ENCODE measurements at places on chromosomes 2 and 18.

DNA sequence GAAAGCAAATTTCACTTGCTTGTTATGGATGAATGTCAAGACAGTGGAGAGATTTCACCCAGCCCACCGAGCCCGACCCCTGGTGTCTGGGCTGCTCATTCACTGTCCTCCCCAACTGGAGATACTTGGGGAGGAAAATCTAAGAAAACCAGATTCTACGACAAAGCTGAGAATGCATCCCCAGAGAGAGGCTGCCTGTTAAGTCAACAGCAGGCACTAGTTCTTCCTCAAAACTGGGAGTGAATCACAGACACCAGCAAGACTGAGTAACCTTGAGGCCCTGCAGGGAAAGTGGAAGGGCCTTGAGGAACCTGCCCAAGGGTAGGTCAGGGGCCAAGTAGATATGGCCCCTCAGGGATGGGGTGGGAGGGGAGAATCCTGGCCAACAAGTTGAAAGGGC, 34.2 kb upstream of the MLPH start:
- DNase-seq: no peak
- H3K4me3 ChIP-seq: no peak overlapping the region
- H3K27me3 ChIP-seq: no peaks in the 10 kb centered on the region
- H3K36me3 ChIP-seq: no peaks in the 10 kb centered on the region
- H3K4me1 ChIP-seq: peaks cover 11% of the 10 kb centered on the region

DNA sequence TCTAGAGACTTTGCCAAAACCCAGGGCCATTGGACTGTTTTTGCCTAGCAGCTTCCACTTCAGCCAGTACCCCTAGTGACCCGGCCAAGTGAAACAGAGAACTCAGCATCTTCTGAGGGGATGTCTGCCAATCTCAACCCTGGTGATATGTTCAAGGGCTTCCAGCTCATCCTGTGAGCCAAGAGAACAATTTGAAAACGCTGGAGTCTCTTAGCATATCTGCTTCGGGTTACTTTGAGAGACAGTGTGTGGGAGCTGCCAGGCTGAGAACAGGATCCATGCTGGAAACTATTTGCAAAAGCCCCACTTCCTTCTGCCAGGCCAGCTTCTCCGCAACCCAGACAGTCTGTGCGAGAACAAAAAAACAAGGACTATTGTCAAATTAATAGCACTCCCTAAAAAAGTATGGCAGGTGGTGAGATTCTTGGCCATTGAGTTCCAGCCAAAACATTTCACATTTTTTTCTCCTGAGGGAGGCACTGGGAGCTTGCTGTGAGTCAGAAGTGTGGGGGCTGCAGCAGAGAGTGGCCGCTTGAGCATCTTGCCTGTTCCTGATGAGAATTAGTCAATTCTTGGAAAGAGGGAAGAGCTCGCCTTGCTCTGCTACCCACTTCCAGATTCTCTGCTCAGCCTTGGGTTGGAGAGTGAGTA, 395.6 kb upstream of the TRIB2 start:
- no peaks in the 10 kb centered on the region for H3K36me3 ChIP-seq
- DNase-seq: no peak
- H3K27ac ChIP-seq: no peak overlapping the region
- H3K4me3 ChIP-seq: no peak overlapping the region
- no peaks in the 10 kb centered on the region for H3K4me1 ChIP-seq
- no peaks in the 10 kb centered on the region for H3K27me3 ChIP-seq

GRCh38 chr18:75162467-75162866, 46.5 kb downstream of the PTGR3 start:
- peaks cover 8% of the 10 kb centered on the region for H3K4me1 ChIP-seq
- no peak overlapping the region for H3K27ac ChIP-seq
- peaks cover 4% of the 10 kb centered on the region for H3K27me3 ChIP-seq
- H3K4me3 ChIP-seq: no peak overlapping the region
- no peak for DNase-seq
- no peaks in the 10 kb centered on the region for H3K36me3 ChIP-seq

GRCh38 chr2:120732506-120733237, 3.0 kb upstream of the GLI2 start:
- H3K36me3 ChIP-seq: no peaks in the 10 kb centered on the region
- DNase-seq: no peak
- H3K4me1 ChIP-seq: peaks cover 9% of the 10 kb centered on the region
- peaks cover 47% of the 10 kb centered on the region for H3K27me3 ChIP-seq

DNA sequence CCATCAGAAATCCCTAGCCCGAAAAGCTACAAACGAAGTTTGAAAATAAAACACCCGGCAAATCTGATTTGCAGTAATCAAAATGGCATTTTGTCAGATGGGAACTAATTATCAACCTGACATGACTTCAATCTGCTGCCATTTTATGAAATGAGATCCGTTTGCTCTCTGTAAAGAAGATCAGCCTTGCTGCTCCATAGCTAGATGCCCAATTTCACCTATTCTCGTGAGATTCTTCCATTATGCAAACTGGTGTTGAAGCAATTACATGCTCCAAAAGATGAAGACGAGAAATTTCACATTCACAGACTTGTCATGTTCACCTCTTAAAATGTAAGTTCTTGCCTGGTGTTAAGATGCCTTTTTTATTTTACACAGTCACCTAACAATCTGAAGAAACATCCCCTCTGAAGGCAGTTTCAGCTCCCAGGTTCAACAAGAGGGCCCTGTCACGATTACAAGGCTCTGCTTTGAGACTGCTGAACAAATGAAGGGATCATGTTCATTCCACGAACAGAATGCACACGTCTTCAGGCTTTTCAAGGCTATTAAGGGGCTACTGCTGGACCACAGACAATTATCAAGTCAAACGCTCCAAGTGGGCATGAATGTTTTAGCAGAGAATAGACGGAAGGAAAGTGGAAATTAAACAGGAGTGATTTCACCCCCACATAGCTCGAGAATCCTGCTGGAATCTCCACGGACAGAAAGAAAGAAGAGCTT, 172.6 kb upstream of the PID1 start:
- no peak overlapping the region for H3K27ac ChIP-seq
- H3K4me3 ChIP-seq: no peak overlapping the region
- DNase-seq: no peak
- peaks cover 7% of the 10 kb centered on the region for H3K27me3 ChIP-seq

- H3K4me3 ChIP-seq: no peak overlapping the region
- no peaks in the 10 kb centered on the region for H3K36me3 ChIP-seq
- H3K4me1 ChIP-seq: peaks cover 4% of the 10 kb centered on the region
- no peak for DNase-seq
These were observed 37.5 kb upstream of the DLX1 start for GRCh38 chr2:172047566-172048507.

DNA sequence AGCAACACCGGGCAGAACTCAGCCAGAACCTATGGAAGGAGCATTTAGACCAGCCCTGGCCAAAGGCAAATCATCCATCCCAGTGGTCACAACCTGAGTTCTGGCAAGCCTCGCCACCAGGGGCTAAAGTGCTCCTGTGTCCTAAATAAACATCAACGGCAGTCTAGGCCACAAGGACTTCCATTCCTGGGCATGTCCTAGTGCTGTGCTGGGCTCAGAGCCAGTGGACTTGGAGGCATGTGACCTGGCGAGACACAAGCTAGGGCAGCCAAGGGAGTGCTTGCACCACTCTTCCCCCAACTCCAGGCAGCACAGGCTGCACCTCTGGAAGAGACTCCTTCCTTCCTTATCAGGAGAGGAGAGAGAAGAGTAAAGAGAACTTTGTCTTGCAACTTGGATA, 69.0 kb downstream of the ST6GAL2 start:
- H3K4me1 ChIP-seq: no peaks in the 10 kb centered on the region
- H3K4me3 ChIP-seq: no peak overlapping the region
- H3K27ac ChIP-seq: no peak overlapping the region
- no peaks in the 10 kb centered on the region for H3K36me3 ChIP-seq
- no peaks in the 10 kb centered on the region for H3K27me3 ChIP-seq

DNA sequence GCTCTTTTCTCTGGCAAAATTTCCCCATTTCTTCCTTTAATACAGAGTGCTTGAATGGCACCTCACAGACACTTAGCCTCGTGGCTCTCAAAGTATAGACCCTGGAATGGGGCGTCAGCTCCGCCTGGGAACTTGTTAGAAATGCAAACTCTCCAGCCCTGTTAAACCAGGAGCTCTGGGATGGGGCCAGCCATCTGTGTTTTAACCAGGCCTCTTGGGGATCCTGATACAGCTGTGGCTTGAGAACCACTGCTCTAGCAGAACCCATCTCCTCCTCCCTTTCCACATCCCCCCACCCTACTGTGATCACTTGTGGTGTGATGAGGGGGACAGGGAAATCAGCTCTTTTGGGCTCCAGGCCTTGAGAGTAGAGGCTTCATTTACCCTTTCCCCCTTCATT, 15.9 kb downstream of the LTBP1 start:
- H3K27ac ChIP-seq: no peak overlapping the region
- peaks cover 4% of the 10 kb centered on the region for H3K27me3 ChIP-seq
- H3K4me1 ChIP-seq: no peaks in the 10 kb centered on the region
- DNase-seq: no peak
- no peaks in the 10 kb centered on the region for H3K36me3 ChIP-seq
- H3K4me3 ChIP-seq: no peak overlapping the region

DNA sequence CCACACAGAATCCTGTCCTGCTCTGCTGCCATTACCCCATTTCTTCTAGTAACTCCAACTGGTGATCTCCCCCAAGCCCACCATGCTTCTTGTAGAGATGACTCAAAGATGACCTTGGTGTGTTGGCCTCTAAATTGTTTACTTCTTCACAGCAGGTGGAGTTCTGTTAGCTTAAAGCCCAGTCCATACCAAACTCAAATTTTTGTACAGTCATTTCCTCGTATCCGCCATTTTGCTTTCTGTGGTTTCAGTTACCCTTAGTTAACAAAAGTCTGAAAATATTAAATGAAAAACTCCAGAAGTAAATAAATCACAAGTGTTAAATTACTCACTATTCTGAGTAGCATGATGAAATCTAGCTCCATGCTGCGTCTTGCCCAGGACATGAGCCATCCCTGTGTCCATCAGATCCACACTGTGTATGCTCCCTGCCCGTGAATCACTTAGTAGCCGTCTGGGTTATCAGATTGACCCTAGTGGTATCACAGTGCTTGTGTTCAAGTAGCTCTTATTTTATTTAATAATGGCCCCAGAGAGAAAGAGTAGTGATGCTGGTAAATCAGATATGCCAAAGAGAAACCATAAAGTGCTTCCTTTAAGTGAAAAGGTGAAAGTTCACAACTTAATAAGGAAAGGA, 133.3 kb upstream of the NOL4 start:
- no peaks in the 10 kb centered on the region for H3K27me3 ChIP-seq
- H3K36me3 ChIP-seq: no peaks in the 10 kb centered on the region
- no peak overlapping the region for H3K4me3 ChIP-seq
- H3K4me1 ChIP-seq: no peaks in the 10 kb centered on the region
- H3K27ac ChIP-seq: no peak overlapping the region

DNA sequence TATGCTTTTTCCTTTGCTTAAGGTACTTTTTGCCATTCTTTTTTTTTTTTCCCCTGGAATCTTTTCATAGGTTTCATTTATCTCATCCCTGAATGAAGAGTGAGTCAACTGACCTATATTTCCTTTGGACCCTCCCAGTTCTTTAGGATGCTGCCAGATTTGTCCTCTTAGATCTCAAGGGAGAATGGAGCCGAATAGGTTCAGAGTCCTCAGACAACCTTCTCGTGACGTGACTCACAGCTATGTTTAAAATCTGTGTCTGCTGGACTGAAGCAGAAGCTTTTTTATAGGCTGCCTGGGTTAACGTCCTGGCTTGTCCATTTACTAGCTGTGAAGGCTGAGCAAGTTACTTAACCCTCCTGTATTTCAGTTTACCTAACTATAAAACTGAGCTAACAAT, 358.6 kb downstream of the DLGAP1 start:
- no peaks in the 10 kb centered on the region for H3K4me1 ChIP-seq
- no peaks in the 10 kb centered on the region for H3K36me3 ChIP-seq
- H3K27me3 ChIP-seq: peaks cover 5% of the 10 kb centered on the region
- H3K4me3 ChIP-seq: no peak overlapping the region

DNA sequence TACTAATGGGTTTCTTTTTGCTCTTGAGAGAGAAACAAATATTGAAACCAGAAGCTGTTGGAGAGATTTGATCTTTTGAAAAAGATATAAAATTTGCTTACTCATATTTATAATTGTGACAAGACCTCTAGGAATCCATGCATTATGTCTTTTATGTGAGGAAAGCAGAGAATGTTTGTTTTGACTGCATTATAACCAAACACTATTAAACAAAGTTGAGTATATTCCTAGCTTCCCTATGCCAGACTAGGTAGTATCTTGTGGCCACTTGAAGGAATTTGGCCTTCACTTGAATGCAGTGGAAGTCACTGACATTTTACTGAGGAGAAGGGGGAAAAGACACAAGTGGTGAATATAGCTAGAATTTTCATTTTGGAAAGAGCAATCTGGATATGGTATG, 521.8 kb upstream of the ZEB2 start:
- no peak overlapping the region for H3K27ac ChIP-seq
- H3K4me1 ChIP-seq: no peaks in the 10 kb centered on the region
- H3K27me3 ChIP-seq: peaks cover 6% of the 10 kb centered on the region
- H3K4me3 ChIP-seq: no peak overlapping the region

DNA sequence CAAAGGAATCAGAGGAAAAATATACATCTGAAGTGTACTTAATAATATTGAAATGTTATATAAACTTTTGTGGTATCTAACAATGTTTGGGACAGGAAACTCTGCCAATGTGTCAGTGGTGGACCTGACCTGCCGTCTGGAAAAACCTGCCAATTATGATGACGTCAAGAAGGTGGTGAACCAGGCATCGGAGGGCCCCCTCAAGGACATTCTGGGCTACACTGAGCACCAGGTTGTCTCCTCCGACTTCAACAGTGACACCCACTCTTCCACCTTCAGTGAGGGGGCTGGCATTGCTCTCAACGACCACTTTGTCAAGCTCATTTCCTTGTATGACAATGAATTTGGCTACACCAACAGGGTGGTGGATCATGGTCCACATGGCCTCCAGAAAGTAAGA, 32.6 kb downstream of the CALCRL start:
- no peak overlapping the region for H3K4me3 ChIP-seq
- H3K36me3 ChIP-seq: no peaks in the 10 kb centered on the region
- no peak for DNase-seq
- no peaks in the 10 kb centered on the region for H3K4me1 ChIP-seq
- no peaks in the 10 kb centered on the region for H3K27me3 ChIP-seq

DNA sequence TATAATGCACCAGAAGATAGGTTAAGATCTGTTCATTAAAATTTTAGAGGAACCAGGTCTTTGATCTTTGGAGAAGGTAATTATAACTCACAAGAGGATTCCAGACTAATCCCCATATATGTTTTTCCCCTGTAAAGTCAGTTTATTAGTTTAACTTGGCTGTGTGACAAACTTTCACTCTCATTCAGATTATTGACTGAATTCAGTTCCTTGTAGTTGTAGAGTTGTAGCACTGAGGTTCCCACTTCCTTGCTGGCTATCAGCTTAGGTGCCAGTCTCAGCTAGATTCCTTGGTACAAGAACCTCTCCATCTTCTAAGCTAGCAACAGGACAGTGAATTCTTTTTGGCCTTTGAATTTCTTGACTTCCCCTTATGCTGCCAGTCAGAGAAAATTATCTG, 19.1 kb downstream of the REG1A start:
- no peaks in the 10 kb centered on the region for H3K36me3 ChIP-seq
- no peak overlapping the region for H3K27ac ChIP-seq
- no peaks in the 10 kb centered on the region for H3K27me3 ChIP-seq
- H3K4me1 ChIP-seq: no peaks in the 10 kb centered on the region
- DNase-seq: no peak

Data from activated naive CD8-positive, alpha-beta T cell treated with anti-CD3 and anti-CD28 coated beads for 36 hours (primary cell).